Aorta (tissue), 5 donors: ENCODE measurements at places on chromosomes 6 and 20.

- no peak for DNase-seq
Measured at GRCh38 chr6:125477156-125477555, 175.4 kb upstream of the HDDC2 start.

GRCh38 chr6:24659561-24659960 is 7.1 kb downstream of the TDP2 start:
- DNase-seq = no peak

DNA sequence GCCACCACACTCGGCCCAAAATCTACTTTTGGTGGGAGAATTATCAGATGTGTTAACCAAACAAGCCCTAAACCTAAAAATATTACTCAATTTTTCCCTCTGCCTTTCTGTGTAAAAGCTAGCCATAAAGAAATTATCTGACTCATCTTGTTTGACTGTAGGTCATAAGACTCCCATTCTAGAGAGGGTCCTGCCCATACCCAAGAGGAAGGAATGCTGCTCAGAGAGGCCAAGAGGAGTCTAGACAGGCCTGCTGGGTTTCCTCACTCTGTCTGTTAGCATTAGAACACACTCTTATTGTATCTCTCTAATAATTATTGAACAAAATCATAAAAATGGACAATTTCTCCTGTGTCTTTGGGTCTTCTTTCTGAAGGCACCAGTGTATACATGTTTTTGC is 26.1 kb downstream of the C6orf141 start:
- DNase-seq = no peak

DNA sequence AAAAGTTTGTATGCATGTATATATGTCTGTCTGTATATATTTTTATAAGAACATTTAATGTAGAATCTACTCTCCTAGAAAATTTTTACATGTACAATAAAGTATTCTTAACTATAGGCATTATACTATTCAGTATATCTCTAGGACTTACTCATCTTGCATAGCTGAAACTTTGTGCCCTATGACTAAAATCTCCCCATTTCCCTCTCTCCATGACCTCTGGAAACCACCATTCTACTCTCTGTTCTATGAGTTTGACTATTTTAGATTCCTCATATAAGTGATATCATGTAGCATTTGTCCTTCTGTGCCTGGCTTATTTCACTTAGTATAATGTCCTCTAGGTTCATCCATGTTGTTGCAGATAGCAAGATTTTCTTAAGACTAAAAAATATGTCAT is 205.1 kb upstream of the SMLR1 start:
- no peak for DNase-seq

DNA sequence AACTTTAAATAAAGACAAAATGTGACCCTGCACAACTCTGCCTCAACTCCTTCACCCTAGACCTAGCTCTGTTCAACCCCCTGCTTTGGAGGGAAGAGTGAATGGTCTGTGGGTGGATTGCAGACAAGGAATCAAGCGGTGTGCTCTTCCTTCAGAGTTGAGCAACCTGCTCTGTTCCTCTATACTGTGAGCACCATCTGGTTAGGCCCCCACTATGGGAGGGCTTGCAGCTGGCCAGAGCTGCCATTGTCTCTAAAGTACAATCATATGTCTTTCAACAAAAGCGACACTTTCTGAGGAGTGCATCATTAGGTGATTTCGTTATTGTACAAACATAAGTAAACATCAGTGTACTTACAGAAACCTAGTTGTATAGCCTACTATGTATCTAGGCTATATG is 406.1 kb upstream of the MARCKS start:
- no peak for DNase-seq

- DNase-seq = peak; percentile 34
Measured at GRCh38 chr20:58705208-58705926, 12.8 kb downstream of the NPEPL1 start.

DNA sequence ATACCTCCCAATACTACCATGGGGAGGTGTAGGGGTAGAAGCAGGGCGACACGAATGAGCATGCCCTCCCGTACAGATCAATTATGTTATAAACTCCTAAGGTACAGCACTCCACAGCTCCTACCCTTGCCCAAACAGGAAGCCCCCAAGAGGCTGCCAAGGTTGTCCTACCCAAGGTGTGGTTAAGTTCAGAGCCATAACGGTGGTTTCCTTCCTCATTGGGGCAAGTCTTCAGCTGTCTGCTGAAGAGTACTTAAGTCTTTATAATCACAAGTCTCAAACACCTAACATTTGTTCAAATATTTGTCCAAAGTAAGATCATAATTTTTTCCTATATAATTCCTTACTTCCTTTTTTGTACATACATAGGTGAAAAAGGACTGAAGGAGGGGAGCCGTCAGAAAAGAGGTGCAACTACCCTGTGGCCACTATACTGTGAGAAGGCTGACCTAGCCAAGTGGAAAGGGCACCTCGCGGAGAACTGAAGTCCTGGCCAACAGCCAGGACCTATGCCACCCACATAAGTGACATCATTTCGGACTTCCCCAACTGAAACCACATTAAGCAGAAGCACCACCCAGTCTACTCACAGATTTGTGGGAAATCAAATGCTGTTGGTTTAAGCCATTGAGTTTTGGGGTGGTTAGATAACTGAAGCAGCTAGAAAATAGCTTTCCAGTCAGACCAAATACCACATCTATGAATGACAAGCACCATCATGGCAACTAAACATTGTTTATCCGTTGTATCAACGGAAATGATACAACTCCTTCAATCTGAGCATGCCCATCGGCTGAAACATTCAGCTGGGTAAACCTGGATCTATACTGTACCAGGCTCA is 2.9 kb upstream of the RAB22A start:
- peak; percentile 68 for DNase-seq

DNA sequence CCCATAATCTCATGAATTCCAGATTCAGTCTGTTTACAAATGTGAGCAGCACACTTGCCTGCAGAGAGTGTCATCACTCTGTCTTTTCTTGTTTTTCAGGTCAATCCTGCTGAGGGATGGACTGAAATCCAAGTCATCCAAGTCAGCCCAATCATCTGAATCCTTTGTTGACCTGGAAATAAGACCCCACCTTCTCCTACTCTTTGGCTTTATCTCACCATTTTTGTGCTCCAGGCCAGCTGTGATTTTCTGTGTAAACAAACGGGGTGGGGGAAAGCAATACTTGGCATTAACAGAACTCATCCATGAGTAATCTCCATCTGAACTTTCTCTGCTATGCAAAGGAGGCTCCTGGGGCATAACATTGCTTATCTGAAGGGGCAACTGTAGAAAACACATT is 16.9 kb upstream of the GSTA4 start:
- no peak for DNase-seq

- no peak for DNase-seq
Measured at GRCh38 chr20:45340951-45341350, 7.3 kb downstream of the SDC4 start.

- DNase-seq = no peak
Measured at GRCh38 chr20:50296450-50297375, 106.1 kb downstream of the CEBPB start.

DNA sequence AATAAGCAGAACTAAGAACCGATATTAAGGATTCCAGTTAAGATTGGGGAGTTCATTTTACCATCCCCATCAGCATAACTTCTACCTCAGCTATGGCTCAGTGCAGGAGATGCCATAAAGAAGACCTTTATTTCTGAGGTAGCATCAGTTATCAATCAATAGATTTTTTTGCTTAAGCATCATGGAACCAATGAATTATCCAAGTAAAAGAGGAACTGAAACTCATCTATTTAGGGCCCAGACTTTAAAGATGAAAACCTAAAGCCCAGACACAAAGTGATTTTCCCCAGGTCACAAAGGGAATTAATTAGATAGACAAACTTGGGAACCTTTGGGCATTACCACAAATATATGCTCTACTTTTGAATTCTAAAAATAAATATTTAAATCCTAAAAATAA is 59.2 kb upstream of the TINAG start:
- DNase-seq = no peak

DNA sequence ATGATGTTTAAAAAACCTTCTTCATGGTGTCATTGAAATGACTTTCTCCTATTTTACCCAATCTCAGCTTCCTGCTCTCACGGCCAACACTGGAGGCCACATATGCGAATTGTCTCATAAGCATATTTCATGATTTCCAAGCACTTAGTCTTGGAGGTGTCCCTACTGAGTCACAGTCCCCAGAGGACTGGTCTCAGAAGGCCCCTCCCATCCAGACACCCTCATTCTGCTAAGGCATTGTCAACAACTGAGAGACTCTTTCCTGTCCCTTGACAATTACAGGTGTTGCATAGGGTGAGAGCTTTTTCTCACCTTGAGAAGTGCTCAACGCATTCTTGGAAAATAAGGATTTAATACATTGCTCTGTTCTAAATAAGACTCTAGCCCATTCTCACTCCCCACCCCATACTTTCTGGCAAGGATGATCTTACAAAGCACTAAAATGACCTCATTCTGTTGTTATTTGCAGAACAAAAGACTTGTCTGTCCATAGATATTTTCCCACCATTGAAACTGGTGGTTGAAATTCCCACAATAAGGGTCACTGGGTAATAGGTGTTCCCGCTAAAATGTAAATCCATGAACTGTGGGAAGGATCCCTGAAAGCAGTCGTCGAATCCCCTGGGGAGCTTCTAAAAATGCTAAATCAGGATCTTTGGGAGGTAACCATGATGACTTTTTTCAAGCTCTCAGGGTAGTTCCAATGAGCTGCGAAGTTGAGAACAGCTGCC is 32.3 kb upstream of the SLC22A23 start:
- DNase-seq = no peak

GRCh38 chr20:50540620-50541605 is 30.7 kb downstream of the PTPN1 start:
- no peak for DNase-seq

- DNase-seq = no peak
Measured at GRCh38 chr6:151566557-151566956, 72.7 kb downstream of the CCDC170 start.

- no peak for DNase-seq
Measured at GRCh38 chr20:50814438-50815161, 19.7 kb downstream of the BCAS4 start.

- no peak for DNase-seq
Measured at GRCh38 chr20:41245086-41245707, 72.3 kb downstream of the ZHX3 start.

- DNase-seq = no peak
Measured at GRCh38 chr20:2341336-2341735, 39.4 kb upstream of the TGM6 start.

DNA sequence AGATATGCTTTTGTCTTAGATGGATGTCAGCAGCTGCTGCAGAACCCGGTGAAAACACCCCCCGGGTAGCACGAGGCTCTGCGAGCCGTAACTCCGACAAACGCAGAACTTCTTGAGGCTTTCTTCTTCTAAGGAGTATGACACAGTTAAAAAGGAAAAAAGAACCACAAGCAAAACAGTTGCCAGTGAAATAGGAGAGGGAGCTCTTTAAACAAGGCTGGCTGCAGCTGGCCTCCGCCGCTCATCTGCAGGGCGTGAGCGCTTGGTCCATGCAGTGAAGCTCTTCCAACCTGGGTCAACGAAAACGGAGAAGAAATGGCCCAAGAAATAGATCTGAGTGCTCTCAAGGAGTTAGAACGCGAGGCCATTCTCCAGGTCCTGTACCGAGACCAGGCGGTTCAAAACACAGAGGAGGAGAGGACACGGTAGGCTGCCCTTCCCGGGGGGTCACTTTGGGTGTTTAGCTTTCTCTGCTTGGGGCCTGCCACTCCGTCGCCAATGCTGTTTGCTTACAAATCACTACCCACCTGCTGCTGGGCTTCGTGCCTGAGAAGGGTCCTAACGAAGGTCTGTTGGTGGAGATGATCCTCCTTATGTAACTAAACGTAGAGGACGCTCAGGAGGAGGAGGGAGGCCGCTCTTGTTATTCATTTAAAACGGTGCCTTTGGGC is 13.2 kb downstream of the SYTL3 start:
- DNase-seq = no peak

DNA sequence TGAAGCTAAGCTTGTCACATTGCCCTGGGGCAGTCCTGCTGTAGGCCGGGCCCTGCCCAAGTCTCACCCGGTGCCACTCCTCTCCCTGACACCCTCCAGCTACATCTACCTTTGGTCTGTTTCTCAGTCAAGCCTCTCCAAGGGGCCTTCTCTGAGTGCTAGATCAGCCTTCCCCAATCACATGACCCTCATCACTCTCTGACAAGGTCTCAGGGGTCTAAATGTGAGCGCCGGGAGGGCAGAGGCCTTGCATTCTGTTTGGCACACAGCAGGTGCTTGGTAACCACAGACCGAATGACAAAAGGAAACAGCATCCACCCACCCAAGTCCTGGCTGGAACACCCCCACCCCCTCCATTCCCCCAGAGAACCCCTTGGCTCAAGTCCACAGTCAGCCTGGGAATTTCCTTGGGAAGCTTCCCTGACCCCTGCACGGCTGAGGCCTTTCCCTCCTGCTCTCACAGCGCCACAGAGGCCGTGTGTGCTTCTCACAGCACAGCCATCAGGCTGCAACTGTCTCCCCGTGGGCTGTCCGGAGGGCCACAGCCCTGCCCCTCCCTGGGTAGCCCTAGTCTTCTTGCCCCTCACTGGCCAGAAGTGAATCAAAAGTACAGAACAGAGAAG is 32.9 kb downstream of the PKIG start:
- peak; percentile 47 for DNase-seq

DNA sequence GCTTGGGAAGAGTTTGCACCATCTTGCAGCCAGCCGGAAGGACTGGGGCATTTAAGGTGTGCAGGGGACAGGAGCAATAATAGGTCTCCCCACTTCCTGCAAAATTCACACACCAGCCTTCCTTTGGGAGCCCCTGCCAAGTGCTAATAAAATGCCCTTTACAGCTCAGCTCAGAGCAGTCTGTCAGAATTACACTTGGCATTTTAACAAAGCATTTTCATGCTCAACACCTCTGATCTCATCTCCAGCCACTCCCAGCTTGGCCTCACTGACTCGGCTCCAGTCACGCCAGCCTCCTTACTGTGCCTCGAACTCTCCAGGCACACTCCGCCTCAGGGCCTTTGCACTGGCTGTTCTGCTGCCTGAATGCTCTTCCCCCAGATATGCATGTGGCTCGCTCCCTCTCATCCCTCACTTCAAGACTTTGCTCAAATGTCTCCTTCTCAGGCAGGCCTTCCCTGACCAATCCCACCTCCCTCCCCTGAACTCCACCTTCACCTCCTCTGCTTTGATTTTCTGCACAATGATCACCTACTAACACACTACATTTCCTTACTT is 43.7 kb downstream of the GRM4 start:
- no peak for DNase-seq

- DNase-seq = no peak
Measured at GRCh38 chr20:37994512-37994911, 38.7 kb downstream of the TTI1 start.

- DNase-seq = peak; percentile 11
Measured at GRCh38 chr20:37873884-37874283, 29.0 kb upstream of the VSTM2L start.

- DNase-seq = no peak
Measured at GRCh38 chr6:77633471-77633870, 19.4 kb upstream of the MEI4 start.

GRCh38 chr6:21265730-21266044 is 327.9 kb upstream of the SOX4 start:
- no peak for DNase-seq

- no peak for DNase-seq
Measured at GRCh38 chr20:14919501-14920081, 582.2 kb upstream of the FLRT3 start.

GRCh38 chr20:53331151-53331973 is 262.3 kb downstream of the ZNF217 start:
- no peak for DNase-seq

- DNase-seq = no peak
Measured at GRCh38 chr6:50707652-50708300, 5.5 kb upstream of the TFAP2D start.

GRCh38 chr6:136114661-136115060 is 135.4 kb downstream of the MTFR2 start:
- DNase-seq = no peak
